ENCODE measurements at places on chromosomes 2 and 18.

GRCh38 chr2:133092571-133092970 lies 422.6 kb upstream of the LYPD1 start:
- DNase-seq = no peak

- DNase-seq = no peak
Observed at GRCh38 chr2:12076810-12077209, 330.4 kb downstream of the LPIN1 start.

GRCh38 chr2:80092474-80092873 lies 212.1 kb downstream of the LRRTM1 start:
- DNase-seq = no peak

- DNase-seq = no peak
Observed at GRCh38 chr2:72515696-72516095, 310.1 kb downstream of the EXOC6B start.

DNA sequence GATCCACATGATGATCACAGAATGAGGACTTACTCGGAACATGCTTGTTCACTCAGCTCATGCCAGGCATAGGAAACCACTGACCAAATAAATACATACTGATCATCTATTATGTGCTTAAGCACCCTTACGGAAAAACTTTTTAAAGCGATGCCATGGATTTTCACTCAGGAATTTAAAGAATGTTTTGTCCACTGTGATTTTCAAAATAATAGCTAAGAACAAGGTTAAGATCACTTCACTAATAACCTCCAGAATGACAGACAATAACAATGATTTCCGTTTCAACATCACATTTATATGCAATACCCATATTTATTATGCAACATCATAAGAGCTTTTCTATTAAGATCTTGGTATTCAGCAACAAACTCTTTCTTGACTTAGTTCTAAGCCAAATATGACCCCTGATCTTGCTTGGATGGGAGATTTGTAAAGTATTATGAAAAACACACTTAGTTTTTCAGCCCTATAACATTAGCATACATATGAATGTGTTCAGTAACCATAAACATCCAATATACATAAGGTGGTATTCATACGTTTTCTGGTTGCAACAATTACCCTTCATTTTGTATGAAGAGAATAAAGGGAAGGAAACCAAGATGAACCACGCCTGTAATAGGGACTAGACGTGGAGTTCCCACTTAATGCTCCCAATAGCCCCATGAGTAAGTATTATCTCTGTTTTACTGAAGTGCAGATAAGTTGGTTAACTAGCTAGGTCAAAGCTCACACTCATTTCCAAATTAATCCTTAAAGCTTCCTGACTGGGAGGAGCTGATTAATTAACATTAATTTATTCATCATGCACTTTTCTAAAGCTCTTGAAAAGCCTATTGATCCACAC lies 1.9 kb downstream of the CD302 start:
- DNase-seq = no peak

- DNase-seq = no peak
Observed at GRCh38 chr2:48328942-48329723, 200.8 kb upstream of the STON1 start.

DNA sequence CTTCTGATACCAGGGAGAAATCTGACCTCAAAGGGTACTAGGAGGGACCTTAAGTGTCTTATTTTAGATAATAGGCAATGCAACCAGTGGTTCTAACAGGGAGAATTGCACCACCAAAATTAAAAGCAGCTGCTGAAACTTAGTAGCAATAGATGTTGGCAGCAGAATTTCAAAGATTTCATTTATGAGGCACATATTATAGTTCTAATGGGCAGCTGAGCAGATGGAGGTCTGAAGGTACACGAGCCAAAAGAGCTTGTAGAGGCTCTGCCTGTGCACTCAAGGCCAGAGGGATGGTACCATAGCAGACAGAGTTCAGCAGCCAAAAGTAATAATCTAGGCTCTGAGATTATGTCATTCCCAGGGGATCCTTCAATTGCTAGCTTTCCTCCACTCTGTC lies 87.3 kb upstream of the NCKAP5 start:
- DNase-seq = no peak

GRCh38 chr2:68995916-68996315 lies 17.1 kb upstream of the ANTXR1 start:
- no peak for DNase-seq

DNA sequence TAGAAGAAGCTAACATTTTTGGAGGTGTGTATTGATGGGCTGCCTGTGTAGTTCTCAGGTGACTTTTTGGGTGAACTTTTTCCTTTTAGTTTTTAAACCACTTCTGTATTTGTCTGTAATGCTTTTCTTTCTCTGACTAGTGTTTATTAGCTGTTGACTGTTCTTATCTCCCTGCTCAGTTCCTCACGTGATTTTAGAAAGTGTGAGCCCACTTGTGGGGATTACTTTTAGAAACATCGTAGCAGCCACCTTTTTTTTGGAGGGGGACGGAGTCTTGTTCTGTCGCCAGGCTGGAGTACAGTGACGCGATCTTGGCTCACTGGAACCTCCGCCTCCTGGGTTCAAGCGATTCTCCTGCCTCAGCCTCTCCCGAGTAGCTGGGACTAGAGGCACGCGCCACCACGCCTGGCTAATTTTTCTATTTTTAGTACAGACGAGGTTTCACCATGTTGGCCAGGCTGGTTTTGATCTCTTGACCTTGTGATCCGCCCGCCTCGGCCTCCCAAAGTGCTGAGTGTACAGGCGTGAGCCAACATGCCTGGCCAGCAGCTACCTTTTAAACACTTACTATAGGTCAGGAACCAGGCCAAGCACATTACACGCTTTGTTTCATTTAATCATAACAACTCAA lies 9.2 kb upstream of the CDKL4 start:
- DNase-seq = no peak

DNA sequence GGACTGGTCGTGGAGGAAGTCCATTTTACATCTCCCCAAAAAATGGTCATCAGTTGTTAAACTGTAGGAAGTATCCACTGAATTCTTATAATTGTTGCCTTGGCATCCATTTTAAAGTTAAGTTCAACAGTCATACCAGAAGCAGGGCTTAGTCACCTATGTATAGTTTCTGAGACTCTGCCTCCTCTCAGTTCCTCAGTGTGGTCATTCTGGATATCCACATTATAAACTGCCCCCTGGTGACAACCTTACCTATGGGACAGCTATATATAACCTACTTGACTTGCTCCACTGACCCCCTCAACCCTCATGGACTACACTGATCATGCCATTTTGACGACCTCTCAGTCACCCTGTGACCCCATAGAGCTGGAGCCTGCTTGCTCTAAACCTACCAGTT lies 617.0 kb downstream of the LRP1B start:
- DNase-seq = no peak

DNA sequence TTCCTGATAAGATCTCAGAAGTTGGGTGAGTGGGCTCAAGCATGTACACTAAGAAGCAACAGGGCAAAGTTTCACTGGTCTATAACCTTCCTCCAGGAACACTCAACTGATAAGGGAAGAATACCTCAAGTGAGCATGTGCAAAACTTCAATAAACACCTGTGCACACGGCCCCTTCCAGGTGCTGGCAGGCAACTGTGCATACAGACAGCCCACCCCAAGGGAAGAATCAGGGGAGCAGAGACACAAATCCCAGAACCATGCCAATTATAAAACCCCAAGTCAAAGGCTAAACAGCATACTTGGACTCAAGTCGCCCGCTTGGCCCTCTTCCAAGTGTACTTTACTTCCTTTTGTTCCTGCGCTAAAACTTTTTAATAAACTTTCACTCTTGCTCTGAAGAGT lies 85.9 kb upstream of the RTN4 start:
- no peak for DNase-seq

DNA sequence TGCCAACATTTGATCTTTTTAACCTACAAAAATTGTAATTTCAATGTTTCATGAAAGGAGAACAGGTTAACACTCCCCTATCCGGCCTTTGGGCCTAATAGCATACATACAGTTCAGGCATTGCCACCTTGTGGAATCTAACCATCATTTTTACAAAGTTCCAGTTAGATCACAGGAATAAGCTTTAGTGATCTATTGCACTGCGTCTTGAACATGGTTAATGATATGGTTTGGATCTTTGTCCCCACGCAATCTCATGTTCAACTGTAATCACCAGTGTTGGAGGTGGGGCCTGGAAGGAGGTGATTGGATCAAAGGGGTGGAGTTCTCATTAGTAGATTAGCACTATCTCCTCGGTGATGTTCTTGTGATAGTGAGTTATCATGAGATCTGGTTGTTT lies 58.2 kb upstream of the NEUROD1 start:
- no peak for DNase-seq

- DNase-seq = no peak
Observed at GRCh38 chr2:10514743-10515142, 66.6 kb upstream of the ODC1 start.

- no peak for DNase-seq
Observed at GRCh38 chr2:182917924-182918323, 51.5 kb upstream of the FRZB start.

GRCh38 chr2:161163440-161163839 lies 3.2 kb downstream of the TANK start:
- no peak for DNase-seq

- DNase-seq = no peak
Observed at GRCh38 chr2:8264981-8265380, 416.9 kb upstream of the ID2 start.

GRCh38 chr18:53004798-53005197 lies 664.8 kb downstream of the DCC start:
- no peak for DNase-seq

GRCh38 chr2:174282441-174282840 lies 34.1 kb upstream of the OLA1 start:
- no peak for DNase-seq

DNA sequence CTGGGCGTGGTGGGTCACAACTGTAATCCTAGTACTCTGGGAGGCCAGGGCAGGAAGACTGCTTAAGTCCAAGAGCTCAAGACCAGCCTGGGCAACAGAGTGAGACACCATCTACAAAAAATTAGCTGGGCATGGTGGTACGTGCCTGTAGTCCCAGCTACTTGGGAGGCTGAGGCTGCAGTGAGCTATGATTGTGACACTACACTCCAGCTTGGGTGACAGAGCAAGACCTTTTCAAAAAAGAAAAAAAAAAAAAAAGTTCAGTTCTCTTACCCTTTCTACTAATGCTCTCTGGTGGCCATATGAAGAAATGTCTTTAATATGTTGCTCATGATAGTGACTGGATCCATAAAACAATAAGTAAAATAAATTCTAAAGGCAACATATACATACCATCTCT lies 14.9 kb downstream of the TYW5 start:
- no peak for DNase-seq

GRCh38 chr2:97857553-97857952 lies 138.2 kb downstream of the TMEM131 start:
- DNase-seq = no peak

DNA sequence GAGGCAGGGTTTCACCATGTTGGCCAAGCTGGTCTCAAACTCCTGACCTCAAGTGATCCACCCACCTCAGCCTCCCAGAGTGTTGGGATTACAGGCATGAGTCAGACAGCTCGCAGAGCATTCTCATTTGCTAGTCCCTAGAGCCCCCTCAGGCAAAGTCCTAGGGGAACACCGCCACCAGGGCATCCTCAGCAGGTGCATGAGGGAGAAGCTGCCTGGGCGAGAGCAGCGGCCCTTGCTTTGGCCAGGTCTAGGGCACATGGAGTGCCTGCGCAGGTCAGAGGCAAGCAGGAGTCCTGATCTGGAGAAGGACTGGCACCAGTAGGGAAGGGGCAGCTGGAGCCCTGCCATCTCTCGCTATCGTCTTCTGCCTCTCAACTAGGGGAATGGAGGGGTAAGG lies 32.4 kb downstream of the NGEF start:
- DNase-seq = no peak

GRCh38 chr2:194332799-194333490 lies 1324.1 kb upstream of the SLC39A10 start:
- no peak for DNase-seq

DNA sequence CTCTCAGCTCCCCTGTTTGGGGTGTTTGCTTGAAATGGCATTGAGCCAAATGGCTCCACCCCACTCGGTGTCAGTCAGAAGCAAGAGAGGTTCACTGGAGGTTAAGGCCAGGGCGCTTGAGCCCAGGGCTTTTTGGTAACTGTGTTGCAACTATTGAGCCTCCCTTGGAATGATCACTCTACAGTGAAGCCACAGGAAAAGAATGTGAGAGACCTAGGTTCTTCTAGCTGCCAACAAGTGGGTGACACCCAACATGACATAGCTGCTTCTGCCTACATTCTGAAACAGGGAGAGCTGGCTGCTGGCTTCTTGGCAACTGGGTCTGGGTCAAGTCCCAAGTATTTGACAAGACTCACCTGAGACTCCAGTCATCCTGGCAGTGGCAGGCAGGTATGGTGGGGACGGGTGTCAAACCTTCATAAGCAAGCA lies 7.1 kb upstream of the GRHL1 start:
- no peak for DNase-seq

- DNase-seq = no peak
Observed at GRCh38 chr2:37769551-37769950, 98.1 kb upstream of the CDC42EP3 start.

- peak; percentile 3 for DNase-seq
Observed at GRCh38 chr18:12376034-12376753, 833 bp downstream of the AFG3L2 start.

DNA sequence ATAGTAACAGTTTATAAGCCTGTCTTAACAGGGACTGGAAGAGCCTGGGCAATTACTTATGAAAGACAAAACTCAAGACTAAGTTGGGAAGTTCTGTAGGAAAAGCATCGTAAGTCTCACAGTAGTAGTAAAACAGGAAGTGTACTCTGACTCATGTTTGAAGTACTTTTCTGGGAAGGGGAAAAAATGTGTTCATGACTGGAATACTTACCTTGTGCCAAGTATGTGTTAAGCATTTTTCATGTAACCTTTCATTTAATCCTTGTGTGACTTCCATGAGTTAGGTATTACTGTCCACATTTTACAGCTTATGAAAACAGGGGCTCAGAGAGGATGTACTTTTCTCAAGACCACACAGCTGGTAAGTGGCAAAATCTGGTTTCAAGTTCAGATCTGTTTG lies 13.7 kb upstream of the SKOR2 start:
- DNase-seq = no peak

- DNase-seq = no peak
Observed at GRCh38 chr18:53943326-53943860, 281.1 kb downstream of the MBD2 start.

GRCh38 chr18:46260016-46260878 lies 156.1 kb downstream of the HAUS1 start:
- no peak for DNase-seq

DNA sequence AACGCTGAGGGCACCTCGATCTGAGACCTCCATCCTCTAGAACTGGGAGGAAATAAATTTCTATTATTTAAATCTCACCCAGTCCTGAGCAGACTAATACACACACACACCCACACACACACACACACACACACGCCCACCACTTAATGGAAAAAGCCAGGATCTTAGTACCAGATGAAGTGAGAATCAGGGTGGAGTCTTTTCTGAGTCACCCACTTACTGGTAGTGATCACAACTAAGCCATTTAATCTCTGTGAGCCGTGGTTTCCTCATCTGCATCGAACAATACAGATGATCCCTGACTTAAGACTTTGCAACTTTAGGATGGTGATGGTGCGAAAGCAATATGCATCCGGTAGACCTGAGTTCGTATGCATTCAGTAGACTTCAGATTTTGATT lies 18.6 kb downstream of the THNSL2 start:
- no peak for DNase-seq

- no peak for DNase-seq
Observed at GRCh38 chr2:127479219-127479825, 47.0 kb downstream of the IWS1 start.
